ENCODE measurements at places on chromosomes 12 and 14. TPM values are rescaled to one million over a fixed set of nuclear protein-coding genes. Genes with fewer than 3 reads are reported as not detected.

- H3K4me1 ChIP-seq, result no peaks in the 10 kb centered on the region
- H3K4me3 ChIP-seq, result no peak overlapping the region
- no peaks in the 10 kb centered on the region for H3K27me3 ChIP-seq
- no peaks in the 10 kb centered on the region for H3K36me3 ChIP-seq
- H3K27ac ChIP-seq, result no peak overlapping the region
- no peak for DNase-seq
These were observed 37.0 kb upstream of the BAZ1A start for GRCh38 chr14:34912182-34912581.

DNA sequence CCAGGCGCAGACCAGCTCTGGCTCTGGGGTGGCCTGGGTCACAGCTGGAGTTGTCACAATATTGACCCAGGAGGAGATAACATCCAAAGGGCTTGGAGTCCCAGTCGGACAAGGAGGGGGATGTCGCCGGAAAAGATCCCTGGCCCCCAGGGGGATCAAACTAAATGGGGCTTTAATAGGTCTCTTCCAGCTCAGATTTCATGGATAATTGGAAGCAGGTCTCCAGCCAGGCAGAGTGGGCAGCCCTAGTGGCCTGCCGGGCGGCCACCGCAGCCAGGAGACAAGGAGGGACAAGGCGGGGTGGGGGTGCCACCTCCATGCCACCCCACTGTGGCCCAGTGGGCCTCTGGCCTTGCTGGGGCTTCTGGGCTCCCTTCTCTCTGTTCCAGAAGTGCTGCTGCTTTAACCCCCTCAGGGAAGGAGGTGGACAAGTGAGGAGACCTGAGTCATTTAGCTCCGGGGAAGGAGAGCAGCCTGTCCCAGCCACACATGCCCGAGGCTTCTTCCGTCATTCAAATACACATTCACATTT is 23.1 kb upstream of the PGF start:
- no peak overlapping the region for H3K27ac ChIP-seq
- no peaks in the 10 kb centered on the region for H3K27me3 ChIP-seq
- peak; percentile 26 for DNase-seq
- no peaks in the 10 kb centered on the region for H3K36me3 ChIP-seq
- no peak overlapping the region for H3K4me3 ChIP-seq
- peaks cover 93% of the 10 kb centered on the region for H3K4me1 ChIP-seq

DNA sequence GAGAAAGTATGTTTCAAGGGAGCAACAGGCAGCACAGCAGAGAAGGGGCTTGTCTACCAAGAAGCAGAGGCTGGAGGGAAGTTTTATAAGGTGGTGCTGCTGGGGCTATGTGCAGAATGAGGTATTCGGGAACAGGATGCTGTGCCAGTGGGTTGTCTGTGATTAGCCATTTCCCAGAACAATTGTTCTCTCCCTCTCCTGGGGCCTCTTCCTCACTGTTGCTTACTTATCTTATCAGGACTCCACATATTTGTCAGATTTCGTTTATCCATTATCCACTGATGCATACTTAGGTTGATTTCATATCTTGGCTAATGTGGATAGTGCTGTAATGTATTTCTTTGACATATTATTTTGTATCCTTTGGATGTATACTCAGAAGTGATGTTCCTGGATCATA is 195.1 kb upstream of the RTL1 start:
- no peak for DNase-seq
- H3K27ac ChIP-seq, result no peak overlapping the region
- H3K27me3 ChIP-seq, result no peaks in the 10 kb centered on the region
- no peaks in the 10 kb centered on the region for H3K36me3 ChIP-seq
- H3K4me1 ChIP-seq, result no peaks in the 10 kb centered on the region

- no peaks in the 10 kb centered on the region for H3K27me3 ChIP-seq
- no peak overlapping the region for H3K27ac ChIP-seq
- peaks cover 6% of the 10 kb centered on the region for H3K4me1 ChIP-seq
- DNase-seq, result no peak
- H3K36me3 ChIP-seq, result no peaks in the 10 kb centered on the region
- no peak overlapping the region for H3K4me3 ChIP-seq
These were observed 218.7 kb upstream of the TBX3 start for GRCh38 chr12:114902665-114903064.

DNA sequence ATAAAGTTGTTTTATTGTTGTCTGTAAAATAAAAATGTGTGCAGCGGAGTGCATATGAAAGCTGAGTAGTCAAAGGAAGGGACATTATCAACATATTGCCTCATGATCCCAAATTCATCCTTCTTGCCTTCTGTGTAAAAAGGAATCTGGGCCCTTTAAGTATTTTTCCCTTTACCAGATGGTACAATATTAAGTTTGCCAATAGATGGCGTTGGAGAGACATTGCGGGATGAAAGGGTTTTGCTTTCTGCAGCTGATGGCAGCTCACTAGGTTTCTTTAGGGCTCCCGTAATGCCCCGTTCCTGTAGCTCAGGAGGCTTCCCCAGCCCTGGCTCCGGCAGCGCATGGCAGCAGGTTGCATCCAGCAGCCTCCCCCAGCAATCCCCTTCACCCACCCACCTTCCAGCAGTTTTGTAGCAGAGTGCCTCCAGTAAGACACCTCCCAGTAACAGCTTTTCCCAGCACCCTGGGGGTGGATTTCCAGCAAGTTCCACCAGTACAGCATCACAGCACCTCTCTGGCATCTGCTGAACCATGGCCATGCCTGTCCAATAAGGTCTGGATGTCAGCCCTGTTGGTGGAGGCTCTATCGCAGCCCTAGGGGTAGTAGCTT is 354.4 kb downstream of the MED13L start:
- no peak overlapping the region for H3K4me3 ChIP-seq
- H3K27me3 ChIP-seq, result peaks cover 5% of the 10 kb centered on the region
- DNase-seq, result no peak
- no peaks in the 10 kb centered on the region for H3K36me3 ChIP-seq

- peak; percentile 85 for DNase-seq
- H3K4me1 ChIP-seq, result peaks cover 22% of the 10 kb centered on the region
- H3K27ac ChIP-seq, result peak overlapping the region; percentile 25
- H3K4me3 ChIP-seq, result no peak overlapping the region
- H3K27me3 ChIP-seq, result no peaks in the 10 kb centered on the region
These were observed 53.5 kb downstream of the ADGRD1 start for GRCh38 chr12:131007031-131007739.

- no peaks in the 10 kb centered on the region for H3K36me3 ChIP-seq
- no peak overlapping the region for H3K4me3 ChIP-seq
- H3K27ac ChIP-seq, result no peak overlapping the region
- DNase-seq, result peak; percentile 34
- peaks cover 2% of the 10 kb centered on the region for H3K4me1 ChIP-seq
These were observed 96.7 kb downstream of the CCER1 start for GRCh38 chr12:90858252-90858651.

DNA sequence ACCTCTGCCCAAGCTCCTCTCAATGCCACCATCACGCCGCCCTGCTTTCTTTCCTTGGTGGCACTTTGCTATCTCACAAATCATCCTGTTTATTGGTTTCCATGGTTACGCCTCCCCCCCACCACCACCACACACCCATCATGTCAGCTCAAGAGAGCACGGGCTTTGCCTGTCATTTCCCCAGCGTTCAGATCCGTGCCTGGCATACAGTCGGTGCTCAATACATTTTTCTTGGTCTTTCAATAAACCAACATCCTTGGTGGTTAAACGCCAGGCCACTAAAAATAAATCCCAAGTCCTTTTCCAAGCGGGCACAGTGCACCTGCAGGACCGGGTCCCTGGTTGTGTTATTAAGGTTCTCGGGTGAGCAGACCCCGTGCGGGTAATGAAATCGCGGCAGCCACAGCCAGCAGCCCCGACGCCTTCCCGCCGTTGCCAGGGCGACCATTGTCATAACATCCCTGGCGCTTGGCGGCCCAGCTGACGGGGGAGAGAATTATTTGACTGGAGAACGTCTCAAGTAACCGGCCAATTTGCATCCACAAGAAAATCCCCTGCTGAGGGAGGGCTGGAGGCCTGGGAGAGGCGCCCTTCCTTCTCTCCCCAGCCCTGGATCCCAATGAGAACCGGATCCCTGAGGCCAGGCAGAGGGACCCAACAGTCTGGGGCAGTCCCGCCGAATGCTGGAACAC is 92.9 kb downstream of the KSR2 start:
- H3K4me1 ChIP-seq, result peaks cover 5% of the 10 kb centered on the region
- peaks cover 2% of the 10 kb centered on the region for H3K27me3 ChIP-seq
- no peak overlapping the region for H3K4me3 ChIP-seq
- peak; percentile 46 for DNase-seq
- H3K36me3 ChIP-seq, result no peaks in the 10 kb centered on the region

- H3K27me3 ChIP-seq, result no peaks in the 10 kb centered on the region
- no peak for DNase-seq
- H3K4me1 ChIP-seq, result peaks cover 58% of the 10 kb centered on the region
- H3K27ac ChIP-seq, result peak overlapping the region; percentile 97
These were observed 17.1 kb downstream of the NCKAP5L start for GRCh38 chr12:49811136-49811535.

DNA sequence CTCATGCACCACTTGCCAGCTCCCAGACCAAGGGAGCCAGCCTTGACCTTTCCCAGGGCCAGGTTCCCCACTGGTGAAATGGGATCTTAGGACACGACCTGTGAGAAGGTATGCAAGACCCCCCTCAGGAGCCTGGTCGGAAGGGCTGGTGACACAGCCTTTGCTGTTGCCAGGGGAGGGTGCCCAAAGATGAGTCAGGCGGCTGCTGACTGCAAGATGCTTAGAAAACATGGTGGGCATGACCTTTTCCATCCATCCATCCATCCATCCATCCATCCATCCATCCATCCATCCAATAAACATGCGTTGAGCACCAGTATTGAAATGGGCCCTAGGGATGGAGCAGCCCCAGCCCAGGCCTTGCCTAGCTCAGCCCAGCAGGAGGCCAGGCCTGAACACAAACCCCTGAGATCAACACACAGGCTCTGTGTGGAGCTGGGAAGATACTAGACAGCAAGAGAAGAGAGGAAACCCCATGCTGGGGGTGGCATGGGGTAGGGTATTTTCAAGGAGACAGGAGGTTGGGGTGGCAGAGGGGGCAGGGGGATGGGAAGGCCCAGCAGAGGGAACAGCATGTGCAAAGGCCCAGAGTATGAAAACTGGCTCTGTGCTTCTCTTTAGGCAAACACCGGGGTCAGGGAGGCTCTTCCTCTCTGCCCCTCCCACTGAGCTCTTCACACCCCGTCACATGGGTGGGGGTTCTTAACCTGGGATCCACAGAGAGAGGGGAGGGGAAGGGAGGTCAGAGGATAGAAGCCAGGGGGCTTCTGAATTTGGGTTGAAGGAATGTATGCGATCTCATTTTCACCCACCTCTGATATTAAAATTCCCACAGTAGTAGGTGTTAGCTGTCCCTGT is 26.2 kb upstream of the YY1 start:
- no peak overlapping the region for H3K27ac ChIP-seq
- no peaks in the 10 kb centered on the region for H3K36me3 ChIP-seq
- DNase-seq, result no peak
- no peak overlapping the region for H3K4me3 ChIP-seq

GRCh38 chr12:26150736-26151450 is 26.1 kb upstream of the BHLHE41 start:
- peak; percentile 76 for DNase-seq
- H3K27me3 ChIP-seq, result no peaks in the 10 kb centered on the region
- no peaks in the 10 kb centered on the region for H3K36me3 ChIP-seq
- no peak overlapping the region for H3K27ac ChIP-seq

GRCh38 chr12:19548834-19549233 is 109.5 kb downstream of the AEBP2 start:
- peak; percentile 87 for DNase-seq
- H3K4me1 ChIP-seq, result peaks cover 28% of the 10 kb centered on the region
- no peak overlapping the region for H3K4me3 ChIP-seq
- H3K27ac ChIP-seq, result peak overlapping the region; percentile 59

GRCh38 chr14:53180272-53181221 is 27.4 kb upstream of the DDHD1 start:
- no peak overlapping the region for H3K4me3 ChIP-seq
- no peaks in the 10 kb centered on the region for H3K27me3 ChIP-seq
- no peaks in the 10 kb centered on the region for H3K36me3 ChIP-seq

GRCh38 chr12:46958599-46959290 is 120.7 kb upstream of the PCED1B start:
- peaks cover 9% of the 10 kb centered on the region for H3K4me1 ChIP-seq
- no peaks in the 10 kb centered on the region for H3K27me3 ChIP-seq
- no peak for DNase-seq
- no peaks in the 10 kb centered on the region for H3K36me3 ChIP-seq

- H3K36me3 ChIP-seq, result peaks cover 10% of the 10 kb centered on the region
- H3K27ac ChIP-seq, result no peak overlapping the region
These were observed 30.4 kb downstream of the DLGAP5 start for GRCh38 chr14:55160989-55161388.

DNA sequence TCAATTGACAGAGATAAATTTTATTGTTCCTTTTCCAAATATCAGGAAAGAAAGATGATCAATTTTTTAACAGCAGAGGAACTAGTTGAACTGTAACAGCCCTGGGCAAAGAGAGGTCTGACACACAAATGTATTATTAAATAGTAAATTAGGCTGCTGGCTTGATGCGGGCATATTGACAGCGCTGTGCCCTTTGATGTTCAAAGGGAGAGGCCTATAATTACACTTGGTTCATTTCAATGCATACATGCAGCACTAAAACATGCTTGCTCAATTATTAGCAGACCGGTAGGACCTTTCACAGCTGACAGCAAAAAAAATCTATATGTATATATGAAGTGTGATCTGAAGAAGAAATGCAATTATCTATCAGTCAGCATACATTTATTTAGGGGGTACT is 219.8 kb downstream of the SLC2A13 start:
- H3K4me3 ChIP-seq, result no peak overlapping the region
- H3K27ac ChIP-seq, result no peak overlapping the region
- no peaks in the 10 kb centered on the region for H3K4me1 ChIP-seq
- H3K27me3 ChIP-seq, result no peaks in the 10 kb centered on the region

DNA sequence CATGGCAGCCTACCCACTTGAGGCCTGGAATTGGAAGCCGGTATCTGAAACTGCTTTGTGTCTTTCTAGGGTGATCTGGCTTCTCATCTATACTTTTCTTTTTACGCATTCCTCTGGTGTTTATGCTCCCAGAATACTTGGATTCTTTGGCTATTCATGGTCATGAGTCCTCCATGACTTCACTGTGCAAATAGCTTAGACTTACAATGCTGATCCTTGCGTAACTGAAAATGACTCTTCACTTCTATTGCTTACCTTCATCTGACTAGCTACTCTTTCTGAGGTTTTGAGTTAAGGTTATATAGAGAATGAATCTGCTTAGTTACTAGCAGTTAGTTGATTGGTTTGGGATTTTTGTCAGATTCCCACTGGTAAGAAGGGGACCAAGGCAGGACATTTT is 121.7 kb upstream of the NOVA1 start:
- no peaks in the 10 kb centered on the region for H3K4me1 ChIP-seq
- no peak for DNase-seq
- no peak overlapping the region for H3K4me3 ChIP-seq
- no peaks in the 10 kb centered on the region for H3K36me3 ChIP-seq
- no peak overlapping the region for H3K27ac ChIP-seq

GRCh38 chr12:104494137-104494792 is 37.5 kb downstream of the CHST11 start:
- H3K27me3 ChIP-seq, result no peaks in the 10 kb centered on the region
- peak overlapping the region; percentile 13 for H3K27ac ChIP-seq

The HEATR5A gene
- 26.0 TPM for total RNA-seq

The ASB2 gene
- total RNA-seq, result 32.3 TPM

The ALX1 gene
- total RNA-seq, result 0.62 TPM

The TMEM30B gene
- 3.2 TPM for total RNA-seq

The NFE2 gene
- total RNA-seq, result 1.6 TPM

The GZMH gene
- 0.40 TPM for total RNA-seq

The MGP gene
- 500 TPM for total RNA-seq

The EGLN3 gene
- 43.6 TPM for total RNA-seq

The C3AR1 gene
- total RNA-seq, result 3.7 TPM

The EFS gene
- total RNA-seq, result 20.8 TPM

The INHBC gene
- not detected for total RNA-seq

The POMT2 gene
- total RNA-seq, result 11.7 TPM

The ANKLE2 gene
- total RNA-seq, result 37.3 TPM

The TIMM9 gene
- 42.5 TPM for total RNA-seq

The B4GALNT1 gene
- 1.4 TPM for total RNA-seq
